Upper lobe of left lung (tissue), 6 donors: ENCODE measurements at places on chromosomes 2 and 18. TPM values are rescaled to one million over a fixed set of nuclear protein-coding genes. Genes with fewer than 3 reads are reported as not detected.

GRCh38 chr2:17422061-17422460 is 96.2 kb downstream of the RAD51AP2 start:
- DNase-seq: no peak

- DNase-seq: no peak
Measured at GRCh38 chr2:144468823-144469595, 50.9 kb downstream of the ZEB2 start.

CAVIN2 gene
- total RNA-seq: 145 TPM

- no peak for DNase-seq
Measured at GRCh38 chr2:42575458-42576064, 7.1 kb downstream of the MTA3 start.

AKAIN1 gene
- total RNA-seq: not detected

GRCh38 chr2:128473175-128474035 is 154.7 kb upstream of the HS6ST1 start:
- no peak for DNase-seq

- no peak for DNase-seq
Measured at GRCh38 chr18:59577386-59577655, 119.9 kb downstream of the CCBE1 start.

ANKRD36 gene
- 44.7 TPM for total RNA-seq

- DNase-seq: peak; percentile 39
Measured at GRCh38 chr2:169961911-169962310, 134.7 kb downstream of the UBR3 start.

GRCh38 chr2:15782009-15782751 is 158.2 kb upstream of the MYCN start:
- DNase-seq: peak; percentile 52

- DNase-seq: no peak
Measured at GRCh38 chr18:37270038-37270665, 295.4 kb downstream of the CELF4 start.

KCNG2 gene
- total RNA-seq: 1.1 TPM

GRCh38 chr2:143501106-143501676 is 372.0 kb downstream of the ARHGAP15 start:
- no peak for DNase-seq

ACTR2 gene
- 39.6 TPM for total RNA-seq

DNA sequence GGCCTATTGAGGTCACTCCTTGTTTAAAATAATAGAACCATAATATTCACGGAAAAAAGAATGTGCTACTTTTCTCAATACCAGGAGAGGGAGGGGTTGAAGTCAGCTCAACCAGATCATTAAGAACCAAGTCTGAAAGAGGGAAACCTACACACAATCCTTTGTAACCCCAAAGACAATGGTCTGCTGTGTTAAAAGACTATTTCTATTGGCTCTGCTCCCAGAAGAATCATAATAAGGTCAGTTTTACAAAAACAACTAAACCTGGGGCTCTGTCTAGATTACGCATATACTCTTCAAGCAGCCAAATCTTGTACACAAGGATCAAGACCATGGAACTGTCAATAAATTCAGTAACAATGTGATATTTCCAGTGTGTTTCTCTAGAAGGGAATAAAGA is 177.2 kb upstream of the CRIM1 start:
- DNase-seq: no peak
